RCC 7860 (cell line): ENCODE measurements at places on chromosomes 2 and 18.

DNA sequence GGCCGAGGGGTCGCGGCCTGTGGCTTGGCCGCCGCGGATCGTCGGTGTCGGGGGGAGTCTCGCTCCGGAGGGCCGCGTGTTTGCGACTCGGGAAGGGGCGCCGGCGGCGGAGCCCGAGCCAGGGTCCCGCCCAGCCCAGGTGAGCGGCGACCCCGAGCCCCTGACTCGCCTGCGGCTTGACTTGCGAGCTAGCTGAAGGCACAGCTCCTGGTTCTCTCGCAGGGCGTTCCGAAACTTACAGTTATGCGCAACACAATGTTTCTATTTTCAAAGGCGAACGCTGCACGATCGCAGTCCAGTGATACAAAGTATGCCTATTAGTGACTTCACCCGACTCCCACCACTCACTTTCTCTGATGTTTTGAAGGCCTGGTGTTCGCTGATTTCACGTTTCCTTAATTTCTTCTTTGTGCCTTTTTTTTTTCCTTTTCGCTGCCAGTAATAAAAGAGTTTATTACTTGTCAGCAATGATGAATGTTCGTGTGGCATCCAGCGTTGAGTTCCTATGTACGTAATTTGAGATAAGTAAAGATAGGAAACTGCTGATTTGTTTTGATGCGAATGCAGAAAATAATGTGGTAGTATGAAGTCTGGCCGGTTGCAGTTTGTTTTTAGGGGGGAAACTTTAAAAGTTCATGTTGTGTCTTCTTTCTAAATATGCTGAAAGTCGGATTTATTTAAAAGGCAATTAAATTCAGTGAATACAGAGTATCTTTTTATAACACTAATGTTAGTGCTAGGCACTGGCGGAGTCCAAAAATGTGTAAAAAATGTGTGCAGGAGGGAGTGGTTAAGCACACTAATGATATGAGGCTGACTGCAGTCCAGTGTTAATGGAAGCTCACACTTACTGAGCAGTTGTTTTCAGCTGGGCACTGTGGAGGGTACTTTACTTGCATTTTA is 706 bp downstream of the UBXN2A start:
- no peak for DNase-seq

DNA sequence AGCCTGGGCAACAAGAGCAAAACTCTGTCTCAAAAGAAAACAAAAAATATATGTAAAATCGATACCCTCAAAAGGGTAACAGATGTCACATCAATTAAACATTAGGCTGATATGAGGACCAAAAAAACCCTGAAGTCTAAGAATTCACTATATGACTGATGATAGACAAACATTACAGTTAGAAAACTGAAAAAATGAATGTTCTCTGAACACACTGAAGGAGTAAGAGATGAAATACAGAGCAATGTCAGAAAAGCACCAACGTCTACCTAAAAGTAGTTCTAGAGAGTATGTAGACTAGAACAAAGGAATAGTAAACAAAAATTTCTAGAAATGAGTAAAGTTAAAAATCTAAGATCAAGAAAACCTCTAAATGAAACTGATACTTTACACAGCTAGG is 81.9 kb downstream of the SLC66A3 start:
- no peak for DNase-seq

DNA sequence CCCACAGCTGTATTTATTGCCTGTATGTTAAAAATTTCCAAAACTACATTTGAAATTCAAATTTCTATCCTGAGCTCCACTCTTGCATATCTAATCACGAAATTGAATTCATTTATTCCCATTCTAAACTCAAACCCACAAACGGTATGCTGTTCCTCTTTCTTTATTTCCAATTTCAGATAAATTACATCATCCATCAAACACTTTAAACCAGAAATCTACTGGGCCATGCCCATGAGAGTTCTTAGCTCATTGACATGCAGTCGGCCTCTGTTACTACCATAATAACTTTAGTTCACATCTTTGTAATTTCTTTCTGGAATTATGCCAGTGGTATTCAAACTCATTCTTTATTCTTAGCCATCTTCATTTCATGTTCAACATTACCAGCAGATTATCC is 100.3 kb downstream of the COL3A1 start:
- DNase-seq: no peak

DNA sequence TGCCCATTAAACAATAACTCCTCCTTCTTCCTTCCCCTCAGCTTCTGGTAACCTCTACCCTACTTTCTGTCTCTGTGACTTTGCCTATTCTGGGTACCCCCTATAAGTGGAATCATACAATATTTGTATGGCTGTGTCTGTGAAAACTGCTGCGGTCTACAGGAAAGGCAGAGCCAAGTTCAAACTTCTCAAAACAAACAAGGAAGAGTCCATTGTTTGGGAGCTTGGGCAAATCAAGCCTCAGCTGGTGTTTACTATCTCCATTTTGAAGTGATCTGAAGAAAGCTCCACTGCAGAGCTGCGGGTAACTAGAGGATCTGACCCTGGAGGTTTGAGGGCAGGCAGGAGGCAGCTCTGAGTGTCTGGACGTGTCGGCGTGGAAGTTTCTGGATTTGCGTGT is 48.6 kb upstream of the DAPL1 start:
- DNase-seq: no peak

GRCh38 chr2:152402780-152403759 is 68.1 kb downstream of the FMNL2 start:
- no peak for DNase-seq

- no peak for DNase-seq
Observed at GRCh38 chr18:79982736-79983135, 5.6 kb downstream of the TXNL4A start.

- no peak for DNase-seq
Observed at GRCh38 chr2:186617148-186617547, 27.3 kb downstream of the ITGAV start.

DNA sequence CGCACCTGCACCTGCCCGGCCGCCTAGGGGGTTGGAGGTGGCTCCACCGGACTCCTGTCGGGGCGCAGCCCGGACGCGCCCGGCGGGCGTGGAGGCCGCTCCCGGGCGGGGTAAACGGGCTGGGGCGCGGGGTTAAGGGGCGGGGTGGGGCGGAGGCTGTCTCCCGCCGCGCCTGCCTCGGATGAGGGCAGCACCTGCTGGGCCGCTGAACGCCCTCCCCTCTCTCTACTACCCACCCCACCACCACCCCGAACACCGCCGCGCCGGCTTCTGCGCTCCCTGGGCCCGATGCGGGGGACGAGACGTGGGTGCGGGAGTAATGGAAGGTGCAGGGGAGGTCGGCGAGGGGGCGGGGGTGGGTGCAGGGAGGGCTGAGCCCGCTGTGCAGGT is 224.8 kb upstream of the ID2 start:
- no peak for DNase-seq

DNA sequence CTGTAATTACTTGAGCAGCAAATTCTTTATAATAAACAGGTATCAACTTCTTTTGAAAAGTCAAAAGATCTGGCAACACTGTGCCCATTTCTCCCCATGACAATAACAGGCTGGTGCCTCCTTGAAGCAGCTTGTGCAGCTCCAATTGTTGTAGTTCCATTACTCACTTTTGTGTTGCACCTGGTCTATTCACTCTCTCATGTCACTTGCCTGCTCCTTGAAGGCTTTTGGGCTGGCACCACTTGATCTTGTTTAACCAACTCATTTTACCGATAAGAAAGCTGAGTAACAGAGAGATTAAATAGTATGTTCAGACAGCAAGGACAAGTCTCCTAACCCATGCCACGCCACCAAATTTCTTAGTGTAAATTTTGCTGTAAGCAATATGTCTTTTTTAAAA is 314.5 kb downstream of the OSR1 start:
- no peak for DNase-seq

DNA sequence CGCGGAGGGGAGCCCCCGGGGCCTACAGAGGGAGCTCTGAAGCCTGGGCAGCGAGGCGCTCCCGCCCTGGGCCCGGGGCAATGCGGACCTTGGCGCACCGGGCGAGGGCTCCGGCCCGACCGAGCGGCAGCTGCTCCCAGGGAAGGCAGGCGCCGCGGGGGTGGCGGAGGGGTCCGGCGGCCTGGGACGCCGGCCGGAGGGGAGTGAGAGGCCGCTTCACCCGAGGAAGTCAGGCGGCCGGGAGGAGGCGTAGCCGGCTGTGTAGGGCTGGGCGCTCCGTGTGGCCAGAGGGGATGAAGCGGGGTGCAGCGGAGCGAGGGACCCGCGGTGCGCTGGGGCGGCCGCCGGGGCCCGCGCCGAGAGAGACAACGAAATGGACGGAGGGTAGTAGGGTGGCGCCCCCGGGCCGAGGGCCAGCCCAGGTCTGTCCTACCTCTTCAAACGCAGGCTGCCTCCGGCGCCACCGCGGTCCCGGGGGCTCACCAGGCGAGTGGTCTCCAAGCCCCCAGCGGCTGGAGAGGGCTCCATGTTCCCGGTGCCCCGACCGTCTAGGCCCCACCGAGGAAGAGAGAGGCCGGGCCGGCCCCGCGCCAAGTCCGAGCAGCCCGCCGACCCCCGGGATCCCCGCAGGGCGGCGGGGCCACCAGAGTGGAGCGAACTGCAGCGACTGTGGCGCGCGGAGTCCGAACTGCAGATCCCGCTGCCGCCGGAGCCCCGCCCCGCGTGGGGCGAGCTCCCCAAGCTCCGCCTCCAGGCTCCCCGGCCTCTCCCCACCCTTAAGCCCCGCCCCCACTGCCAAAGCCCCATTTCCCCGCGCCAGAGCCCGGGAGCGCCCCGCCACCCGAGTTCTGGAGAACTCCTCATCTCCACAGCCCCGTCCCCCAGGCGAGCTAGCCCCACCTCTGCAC is at the start of gene SLC30A3:
TSS of gene SLC30A3 (minus strand) at position 669 of the 908 bp plus-strand sequence. CDS start at position 528, 141 bp downstream.
- no peak for DNase-seq

DNA sequence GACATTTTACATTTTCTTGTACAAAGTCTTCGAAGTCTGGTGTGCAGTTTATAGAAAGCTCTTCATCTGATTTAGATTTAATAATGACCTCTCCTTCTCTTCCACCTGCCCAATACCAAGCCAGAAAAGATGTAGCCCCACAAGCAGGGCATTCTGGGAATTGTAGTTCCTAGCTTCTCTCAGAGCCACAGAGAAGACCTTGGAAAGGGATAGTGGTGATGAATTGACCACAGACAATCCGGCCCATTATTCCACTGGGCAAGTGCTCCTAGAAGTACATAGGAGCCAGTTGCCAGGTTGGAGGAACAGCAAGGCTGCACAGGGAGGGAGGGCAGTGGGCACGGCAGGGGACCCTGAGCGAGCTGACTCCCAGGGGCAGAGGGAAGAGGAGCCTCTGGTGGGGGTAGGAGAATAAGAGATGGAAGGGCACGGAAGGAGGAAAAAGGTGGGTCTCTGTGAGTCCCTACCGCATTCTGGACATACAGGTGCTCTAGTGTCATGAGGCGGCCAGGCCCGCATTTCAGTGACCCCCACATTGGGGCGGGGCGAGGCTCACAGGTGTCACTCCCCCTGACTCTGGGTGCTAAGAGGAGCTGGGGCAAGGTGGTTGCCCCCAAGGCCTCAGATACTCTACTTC is 152.5 kb upstream of the HAAO start:
- DNase-seq: peak; percentile 10

DNA sequence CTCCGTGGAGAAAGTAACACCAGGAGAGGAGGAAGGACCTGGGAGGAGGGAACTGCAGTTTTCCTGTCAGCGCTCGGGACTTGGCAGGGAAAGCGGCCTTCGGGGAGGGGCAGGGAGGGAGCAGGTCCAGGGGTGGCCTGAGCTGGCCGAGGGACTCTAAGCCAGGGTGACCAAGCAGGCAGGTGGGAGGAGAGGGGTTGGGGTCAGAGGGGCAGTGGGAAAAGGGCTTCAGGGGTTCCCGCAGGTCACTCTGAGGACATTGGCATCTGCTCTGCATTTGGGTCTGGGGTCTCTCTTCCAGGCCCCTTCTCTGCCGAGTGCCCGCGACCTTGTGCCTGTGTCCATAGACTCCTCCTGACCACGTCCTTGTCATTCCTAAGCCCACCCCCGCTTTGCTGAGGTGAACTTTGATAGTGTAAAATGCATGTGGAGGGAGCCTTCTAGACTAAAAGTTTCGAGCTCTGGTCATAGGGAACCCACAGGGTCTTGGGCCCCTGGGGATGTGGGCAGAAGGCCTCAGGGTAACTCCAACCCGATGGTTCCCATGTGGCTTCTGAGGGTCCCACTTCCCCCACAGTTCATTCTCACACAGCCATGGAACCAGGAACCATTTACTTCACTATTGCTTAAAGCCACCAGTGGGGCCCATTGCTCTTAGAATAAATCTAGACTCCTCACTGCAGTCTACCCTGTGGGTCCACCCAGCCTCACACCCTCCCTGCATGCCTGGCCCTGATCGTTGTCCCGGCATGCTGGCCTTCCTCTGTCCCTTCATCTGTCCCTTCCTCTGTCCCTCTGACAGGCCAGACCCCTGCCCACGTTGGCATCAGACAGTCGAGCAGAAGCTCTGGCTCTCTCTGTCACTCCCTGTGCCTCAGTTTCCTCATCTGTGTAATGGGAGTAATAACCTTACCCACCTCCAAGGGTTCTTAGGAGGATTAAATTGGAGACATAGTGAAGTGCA is 229.2 kb downstream of the SEPTIN10 start:
- no peak for DNase-seq

- no peak for DNase-seq
Observed at GRCh38 chr18:7146067-7146466, 28.5 kb upstream of the LAMA1 start.

GRCh38 chr2:129014432-129014831 is 695.8 kb upstream of the HS6ST1 start:
- DNase-seq: no peak

- DNase-seq: no peak
Observed at GRCh38 chr2:128178650-128179460, 87.9 kb downstream of the UGGT1 start.

GRCh38 chr2:235901243-235901642 is 266.9 kb downstream of the GBX2 start:
- no peak for DNase-seq

GRCh38 chr2:199984159-199984558 is 28.8 kb downstream of the MAIP1 start:
- no peak for DNase-seq

DNA sequence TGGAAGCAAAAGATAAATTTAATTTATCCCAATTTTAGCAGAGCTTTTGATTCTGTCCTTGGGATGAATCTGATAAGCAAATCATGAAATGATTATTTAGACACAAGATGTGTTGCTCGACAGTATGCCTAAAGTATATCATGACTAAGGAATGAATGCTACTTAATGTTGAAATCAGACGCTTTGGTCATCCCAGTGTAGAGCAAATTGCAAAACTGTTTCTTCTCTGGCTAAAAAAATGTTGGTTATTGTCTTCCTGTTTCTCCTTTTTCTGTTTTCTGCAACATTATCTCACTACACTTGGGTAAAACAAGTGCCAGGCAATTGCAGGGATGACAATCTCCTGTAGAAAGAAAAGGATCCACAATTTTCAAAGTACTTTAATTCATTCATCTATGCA is 66.4 kb downstream of the BABAM2 start:
- DNase-seq: no peak
